ENCODE measurements at places on chromosomes 5 and 9.

DNA sequence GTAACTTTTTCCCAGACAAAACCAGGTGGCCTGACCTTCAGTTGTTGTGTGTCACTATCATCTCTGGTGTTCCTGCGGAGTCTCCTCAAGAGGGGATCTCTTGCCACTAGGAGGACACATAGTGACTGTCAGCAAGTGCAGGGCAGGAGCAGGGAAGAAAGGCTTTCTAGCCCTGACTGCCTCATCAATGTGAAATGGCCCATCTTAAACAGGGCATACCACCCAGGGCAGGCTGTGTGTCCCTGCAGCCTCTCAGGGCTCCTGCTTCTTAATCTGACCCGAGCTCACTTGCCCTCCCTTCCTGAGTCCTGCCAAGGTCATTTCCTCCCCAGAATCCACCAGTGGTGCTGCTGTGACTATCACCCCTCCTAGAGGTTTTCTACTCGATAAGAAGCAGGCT lies 57.4 kb upstream of the SIMC1 start:
- DNase-seq, result no peak

DNA sequence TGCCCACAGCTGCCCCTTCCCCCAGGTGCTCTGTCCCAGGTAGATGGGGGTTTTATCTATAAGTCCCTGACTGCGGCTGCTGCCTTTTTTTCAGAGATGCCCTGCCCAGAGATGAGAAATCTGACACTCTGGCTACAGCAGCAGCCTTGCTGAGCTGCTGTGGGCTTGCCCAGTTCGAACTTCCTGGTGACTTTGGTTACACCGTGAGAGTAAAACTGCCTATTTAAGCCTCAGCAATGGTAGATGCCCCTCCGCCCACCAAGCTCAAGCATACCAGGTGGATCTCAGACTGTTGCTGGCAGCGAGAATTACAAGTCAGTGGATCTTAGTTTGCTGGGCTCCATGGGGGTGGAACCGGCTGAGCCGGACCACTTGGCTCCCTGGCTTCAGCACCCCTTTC lies 56.8 kb downstream of the MINAR2 start:
- DNase-seq, result no peak

DNA sequence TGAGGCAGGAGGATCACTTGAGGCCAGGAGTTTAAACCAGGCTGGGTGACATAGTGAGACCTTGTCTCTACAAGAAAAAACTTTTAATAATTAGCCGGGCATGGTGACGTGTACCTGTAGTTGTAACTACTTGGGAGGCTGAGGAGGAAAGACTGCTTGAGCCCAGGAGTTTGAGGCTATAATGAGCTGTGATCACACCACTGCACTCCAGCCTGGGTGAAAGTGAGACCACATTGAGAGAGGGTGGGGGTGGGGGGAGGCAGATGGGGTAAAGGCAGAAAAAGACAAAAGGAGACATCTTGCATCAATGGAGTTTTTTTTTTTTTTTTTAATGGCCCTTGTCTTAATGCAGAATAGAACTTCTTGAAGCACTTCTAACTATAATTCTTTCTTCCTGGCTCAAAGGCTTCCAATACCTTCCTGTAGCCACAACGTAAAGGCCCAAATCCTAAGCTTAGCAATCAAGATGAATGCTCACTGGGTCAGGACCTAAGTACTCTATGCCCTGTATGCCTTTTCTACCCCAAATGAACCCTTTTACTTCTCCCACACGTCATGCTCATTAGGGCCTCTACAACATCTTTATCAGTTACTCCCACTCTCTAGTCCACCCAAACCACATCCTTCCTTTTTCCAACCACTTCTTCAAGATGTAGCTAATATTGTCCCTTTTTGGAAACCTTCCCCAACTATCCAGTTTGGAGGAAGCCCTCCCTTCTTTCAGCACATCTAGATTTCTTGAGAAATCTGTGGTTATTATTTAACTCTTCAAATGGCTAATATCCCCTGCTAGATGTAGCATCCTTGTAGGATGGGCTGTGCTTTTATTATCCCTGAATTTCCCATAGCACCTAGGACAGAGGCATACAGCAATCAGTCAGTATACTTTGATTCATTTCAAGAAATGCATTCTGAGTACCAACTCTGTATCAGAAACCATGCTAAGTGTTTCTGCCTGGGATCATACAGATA lies 40.8 kb downstream of the CSF2 start:
- DNase-seq, result no peak

DNA sequence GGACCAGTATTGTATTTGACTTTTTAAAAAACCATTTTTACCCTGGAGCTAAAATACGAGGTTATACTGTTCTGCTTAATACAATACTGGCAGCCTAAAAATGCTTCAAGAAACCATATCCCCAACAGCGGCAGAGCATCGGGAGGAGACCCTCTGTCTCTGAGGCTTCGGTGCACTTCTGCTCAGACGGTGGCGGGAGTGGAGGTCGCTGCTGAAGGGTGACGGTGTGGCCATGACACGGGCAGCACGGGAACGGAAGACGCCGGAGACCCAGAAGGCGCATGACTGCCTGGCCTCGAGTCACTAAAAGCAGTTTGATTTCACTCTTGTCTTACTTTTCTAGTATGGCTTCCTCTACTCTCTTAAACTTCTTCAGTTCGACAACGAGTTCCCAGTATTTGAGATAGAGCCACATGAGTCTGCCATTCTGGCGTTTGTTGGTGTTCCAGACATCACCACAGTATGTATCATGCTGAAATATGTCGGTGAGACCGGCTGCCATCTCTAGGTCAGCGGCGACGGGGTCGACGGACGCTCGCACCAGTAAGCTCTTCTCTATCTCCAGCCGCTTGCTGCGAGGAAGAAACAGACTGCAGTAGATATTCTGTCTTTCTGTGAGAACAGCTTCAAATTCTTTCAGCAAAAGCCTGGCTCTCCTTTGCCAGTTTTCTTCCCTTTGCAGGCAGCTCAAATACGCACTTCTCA lies 12.8 kb downstream of the CCDC127 start:
- no peak for DNase-seq

DNA sequence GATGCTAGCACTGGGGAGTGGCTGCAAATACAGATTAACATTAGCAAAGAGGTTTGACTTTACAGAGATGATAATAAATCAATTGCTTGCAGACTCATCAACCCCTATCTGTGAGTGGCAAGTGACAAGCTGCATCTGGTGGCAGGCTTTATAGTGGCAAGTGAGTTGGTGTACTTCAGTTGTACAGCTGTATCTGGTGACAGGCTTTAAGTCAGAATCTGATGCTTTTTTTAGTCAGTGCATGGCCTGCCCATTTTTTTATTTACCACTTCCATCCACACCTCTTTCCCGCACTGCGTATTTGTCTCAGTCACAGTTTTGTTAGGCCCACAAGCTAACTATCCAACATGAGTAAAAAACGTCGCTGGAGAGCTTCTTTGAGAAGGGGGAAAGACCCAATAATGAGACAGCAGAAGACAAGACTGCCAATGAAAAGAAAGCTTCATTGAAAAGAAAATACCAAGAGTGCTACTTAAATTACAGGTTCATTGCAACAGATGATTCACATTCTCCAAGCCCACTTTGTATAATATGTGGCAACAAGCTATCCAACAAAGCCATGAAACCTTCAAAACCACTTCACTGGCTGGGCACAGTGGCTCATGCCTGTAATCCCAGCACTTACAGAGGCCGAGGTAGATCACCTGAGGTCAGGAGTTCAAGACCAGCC lies 23.1 kb downstream of the ANP32B start:
- no peak for DNase-seq

- DNase-seq, result no peak
Observed at GRCh38 chr5:144436007-144436406, 265.3 kb downstream of the KCTD16 start.

GRCh38 chr5:54991416-54991815 lies 6.0 kb upstream of the ESM1 start:
- no peak for DNase-seq

GRCh38 chr9:130756455-130757152 lies 63.0 kb downstream of the EXOSC2 start:
- DNase-seq, result no peak

DNA sequence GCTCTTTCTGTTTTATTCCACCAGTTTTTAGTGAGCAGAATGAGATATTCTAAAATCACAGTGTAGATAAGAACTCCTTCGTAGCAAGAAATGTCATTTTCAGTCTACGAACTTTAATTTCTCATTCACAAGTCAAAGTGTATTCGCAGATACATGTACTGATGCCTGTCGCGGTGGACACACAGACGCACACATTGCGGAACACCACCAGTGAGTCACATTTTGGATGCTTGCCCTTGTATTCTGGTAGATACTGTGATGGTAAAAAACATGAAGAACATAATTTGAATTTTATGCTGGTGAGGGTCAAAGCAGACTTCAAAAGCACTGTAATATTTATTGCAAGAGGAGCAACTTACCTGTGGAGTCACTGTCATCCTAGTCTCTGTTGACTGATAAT lies 4.7 kb upstream of the C9orf57 start:
- DNase-seq, result no peak

DNA sequence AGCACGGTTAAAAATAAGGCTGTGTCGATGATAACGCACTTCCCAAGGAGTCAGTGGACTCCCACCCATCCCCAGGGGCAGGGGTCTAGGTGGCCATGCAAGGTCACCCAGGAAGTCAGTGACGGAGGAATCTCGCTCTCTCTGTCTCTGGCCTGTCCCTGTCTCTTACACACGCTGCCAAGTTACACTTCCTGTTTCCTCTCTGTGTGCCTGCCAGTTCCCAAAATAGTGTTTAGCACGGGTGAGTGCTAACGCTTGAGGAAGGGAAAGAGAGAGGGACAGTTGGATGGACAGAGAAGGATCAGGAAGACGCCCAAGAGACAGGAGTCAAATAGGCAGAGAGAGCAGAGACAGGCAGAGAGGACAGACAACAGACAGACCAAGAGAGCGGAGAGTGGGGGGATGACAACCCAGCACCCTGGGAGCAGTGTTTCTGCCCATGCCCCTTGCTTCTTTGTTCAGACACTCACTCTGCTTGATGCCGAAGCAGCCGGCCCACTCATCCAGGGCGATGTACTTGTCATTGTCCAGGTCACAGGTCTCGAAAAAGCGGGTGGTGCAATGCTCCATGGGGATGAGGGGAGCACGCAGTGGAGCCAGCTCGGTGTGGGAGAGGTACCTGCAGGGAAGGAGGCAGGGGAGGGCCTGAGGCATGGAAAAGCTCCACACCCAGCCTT lies 23.0 kb downstream of the SPARC start:
- DNase-seq, result no peak

DNA sequence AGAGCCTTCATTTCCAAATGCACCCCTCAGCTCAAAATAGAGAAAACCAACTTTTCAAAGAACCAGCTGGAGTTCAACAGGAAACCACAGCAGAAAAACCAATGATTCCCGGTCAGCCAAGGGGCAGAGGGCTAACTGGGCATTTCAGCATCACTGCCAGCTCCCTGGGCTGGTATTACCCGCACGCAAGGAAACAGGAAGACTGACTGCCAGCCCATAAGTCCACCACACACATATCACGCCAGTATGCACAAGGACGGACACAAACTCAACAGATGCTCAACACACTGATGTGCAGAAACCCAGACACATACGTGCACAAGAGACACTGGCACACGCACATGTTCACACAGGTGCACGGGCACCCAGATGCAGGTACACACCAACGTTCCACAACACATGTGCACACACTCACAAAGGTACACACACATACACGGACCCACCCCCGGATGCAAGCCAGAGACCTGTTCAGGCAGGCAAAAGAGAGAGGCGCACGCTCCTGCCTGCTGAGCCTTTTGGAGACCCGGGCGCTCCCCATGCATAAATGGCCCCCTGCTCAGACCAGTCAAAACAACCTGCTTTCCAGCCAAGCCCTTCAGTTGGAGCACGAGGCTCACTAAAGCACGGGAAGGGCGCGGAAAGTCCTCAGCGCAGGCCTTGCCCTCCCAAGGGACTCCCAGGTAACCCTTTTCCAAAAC lies 2.1 kb downstream of the ADAMTS2 start:
- no peak for DNase-seq

GRCh38 chr5:53560028-53560427 lies 411 bp upstream of the NDUFS4 start:
- no peak for DNase-seq

- no peak for DNase-seq
Observed at GRCh38 chr5:135013947-135014570, 20.0 kb downstream of the PITX1 start.

GRCh38 chr9:118336250-118336942 lies 632.2 kb downstream of the TLR4 start:
- no peak for DNase-seq

DNA sequence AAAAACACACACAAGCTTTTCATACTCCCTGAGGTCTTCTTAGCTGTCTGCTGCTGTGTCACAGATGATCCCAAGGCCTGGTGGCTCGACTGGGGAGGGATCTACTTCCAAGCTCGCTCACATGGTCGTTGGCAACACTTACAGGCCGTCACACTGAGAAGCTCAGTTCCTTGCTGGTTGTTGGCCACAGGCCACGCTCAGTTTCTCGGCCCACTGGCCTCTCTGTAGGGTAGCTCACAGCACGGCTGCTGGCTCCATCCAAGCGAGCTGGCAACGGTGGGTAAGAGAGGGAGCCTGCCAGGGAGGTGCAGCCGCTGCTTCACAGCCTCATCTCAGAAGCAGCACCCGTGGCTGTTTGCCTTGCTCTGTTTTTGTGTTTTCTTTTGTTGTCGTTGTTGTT lies 43.8 kb upstream of the GFPT2 start:
- DNase-seq, result no peak

DNA sequence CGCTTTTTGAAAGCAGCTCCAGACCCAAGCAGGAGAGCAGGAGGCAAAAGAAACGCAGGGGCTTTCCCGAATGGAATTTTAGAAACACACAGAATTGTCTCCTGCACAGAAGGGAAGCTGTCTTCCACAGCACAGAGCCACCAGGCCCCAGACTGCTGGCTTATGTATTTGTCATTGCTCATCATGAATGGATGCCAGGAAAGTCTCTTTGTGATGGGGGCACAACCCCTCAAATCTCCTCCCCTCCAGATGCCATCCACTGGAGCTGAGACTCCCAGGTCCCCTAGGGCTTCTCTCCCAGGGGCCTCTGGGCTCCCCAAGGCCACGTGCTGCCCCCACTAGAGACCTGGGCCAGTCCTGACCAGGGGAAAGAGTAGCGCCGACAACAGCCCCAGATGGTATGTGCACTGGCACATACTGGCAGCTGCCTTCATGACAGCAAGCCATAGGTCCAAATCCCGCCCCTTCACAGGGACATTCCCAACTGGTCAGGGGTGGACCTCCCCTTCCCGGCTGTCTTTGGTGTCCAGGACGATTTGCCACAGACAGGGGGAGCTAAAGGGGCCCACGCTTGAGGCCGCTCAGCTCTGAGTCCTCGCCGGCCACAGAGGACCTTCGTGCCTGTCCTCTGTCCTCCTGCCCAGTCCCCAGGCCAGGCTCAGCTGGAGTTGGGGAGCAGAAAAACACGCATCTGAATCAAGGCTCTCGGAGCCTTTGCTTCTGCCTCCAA lies 127.8 kb downstream of the KCNIP1 start:
- no peak for DNase-seq
